ENCODE measurements at places on chromosomes 2 and 18.

DNA sequence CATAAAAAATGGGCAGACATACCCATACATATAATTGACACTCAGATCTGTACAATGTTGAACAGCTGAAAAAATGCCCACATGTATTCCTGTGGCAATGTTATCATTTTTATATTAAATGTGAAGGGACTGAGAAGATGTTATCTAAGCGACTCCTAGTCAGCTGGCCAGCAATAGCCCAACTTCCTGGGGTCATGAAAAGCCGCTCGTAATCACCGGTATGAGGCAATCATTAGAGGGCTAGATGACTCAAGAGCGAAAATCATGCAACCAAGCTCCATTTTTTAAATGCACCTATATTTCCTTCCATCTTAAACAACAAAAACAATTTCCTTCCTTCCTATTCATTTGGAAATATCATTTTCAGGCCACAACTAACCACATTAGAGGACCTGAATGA lies 274.6 kb upstream of the CCDC68 start:
- DNase-seq, result no peak

DNA sequence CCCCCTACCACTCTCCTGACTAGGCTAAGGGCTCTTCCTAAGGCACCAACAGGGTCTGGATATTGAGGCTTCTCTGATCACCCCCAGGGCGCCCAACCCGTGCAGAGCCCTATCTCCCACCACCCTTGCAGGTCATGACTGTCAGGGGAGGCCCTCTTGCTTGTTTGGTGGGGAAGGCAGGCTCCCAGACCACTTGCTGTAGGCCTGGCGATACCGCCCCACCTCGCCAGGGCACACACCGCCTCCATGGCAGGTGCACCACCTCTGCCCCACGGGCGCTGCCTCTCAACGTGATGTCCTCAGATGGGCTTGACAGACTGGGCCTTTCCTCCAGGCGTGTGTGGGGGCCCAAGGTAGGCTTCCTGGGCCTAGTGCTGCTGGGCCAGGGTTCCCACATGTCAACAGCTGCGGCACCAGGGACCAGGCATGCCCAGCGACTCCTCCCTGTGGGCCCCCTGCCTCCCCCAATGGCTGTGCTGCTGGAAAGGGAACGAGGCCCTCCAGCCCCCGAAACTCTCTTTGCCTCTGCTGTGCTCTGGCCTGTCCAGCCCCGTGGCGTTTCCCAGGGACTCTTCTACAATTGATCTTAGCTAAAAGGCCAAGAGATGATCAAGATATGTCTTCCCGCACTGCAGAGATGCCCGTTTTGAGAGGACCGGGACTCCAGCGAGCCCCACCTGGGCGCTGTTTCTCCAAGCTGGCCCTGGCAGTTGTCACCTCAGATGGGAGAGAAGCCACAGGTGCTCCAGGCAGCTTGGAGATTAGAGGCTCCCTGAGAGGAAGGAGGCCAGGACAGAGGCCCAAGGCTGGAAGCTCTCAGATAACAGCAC lies 7.5 kb downstream of the NPPC start:
- DNase-seq, result no peak

DNA sequence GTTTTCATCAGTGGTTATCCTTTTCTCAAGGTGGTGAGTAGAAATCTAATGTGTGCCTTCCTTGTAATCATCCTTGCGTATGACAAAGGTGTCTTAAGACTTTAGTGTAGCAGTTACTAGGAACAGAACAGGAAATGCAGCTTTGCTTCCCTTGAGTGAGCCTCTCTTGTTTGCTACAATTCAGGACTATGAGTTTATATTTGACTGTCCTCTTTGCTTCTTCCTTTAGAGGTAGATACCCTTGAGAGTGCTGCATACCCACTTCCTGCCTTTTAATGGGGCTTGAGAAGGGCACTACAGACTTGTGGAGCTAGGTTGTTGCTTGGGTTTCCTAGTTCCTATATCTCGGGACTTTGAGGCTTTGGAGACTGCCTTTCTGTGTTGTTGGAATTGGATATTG lies 3.8 kb downstream of the KCNJ13 start:
- DNase-seq, result no peak

DNA sequence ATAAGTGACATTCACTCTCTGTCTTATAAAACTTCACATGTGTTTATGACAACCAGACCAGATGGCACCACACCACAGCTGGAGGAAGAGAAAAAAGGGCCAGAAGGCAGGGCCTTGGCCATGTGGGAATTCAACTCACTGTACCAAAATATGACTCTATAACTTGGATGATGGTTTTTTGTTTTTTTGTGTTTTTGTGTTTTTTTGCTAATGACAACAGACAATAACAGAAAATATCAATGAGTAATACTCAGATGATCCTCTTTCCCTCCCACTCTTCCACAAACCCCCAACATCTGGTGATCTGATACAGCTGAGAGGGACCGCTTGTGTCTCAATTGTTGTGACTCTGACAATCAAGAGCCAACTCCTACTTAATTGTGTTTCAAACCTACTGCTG lies 12.4 kb downstream of the NMI start:
- DNase-seq, result no peak

DNA sequence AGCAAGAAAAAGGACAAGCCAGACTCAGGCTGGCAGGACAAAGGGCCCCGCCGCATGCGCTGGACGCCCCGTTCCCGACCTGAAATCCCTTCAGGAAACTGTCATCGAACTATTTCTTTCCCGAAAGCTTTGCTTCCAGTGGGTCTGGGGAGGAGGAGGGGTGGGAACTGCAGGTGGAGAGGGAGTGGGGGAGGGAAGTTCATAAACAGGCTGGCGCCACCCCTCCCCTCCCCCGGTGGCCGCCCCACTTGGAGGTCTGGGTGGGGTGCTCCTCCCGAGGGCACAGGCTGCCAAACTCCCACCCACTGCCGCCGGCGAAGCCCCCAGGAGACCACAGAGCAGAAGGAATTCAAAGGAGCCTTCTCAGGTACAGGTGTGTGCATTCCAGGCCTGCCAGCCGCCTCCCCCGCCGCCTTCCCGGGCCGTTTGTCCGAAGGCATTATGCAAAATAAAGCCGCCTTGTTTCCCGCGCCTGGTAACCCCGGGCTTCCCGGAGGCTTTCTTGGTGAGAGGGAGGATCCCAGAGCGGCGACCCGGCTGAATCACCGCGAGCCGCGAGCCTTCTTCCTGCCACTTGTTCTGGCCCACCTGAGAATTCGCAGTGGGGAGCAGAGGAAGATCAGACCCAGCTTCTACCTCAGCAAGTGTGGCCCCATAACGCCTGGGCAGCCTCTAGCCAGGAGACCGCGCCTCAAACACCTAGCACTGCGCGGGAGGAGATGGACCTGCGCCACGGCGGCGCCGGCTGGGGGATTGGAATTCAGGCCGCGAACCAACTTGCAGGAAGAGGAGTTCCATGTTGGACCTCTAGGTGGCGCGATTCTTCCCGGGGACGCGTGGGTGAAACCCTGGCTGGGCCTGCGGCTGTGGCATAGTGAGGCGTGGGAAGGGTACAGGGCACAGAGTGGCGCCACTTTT lies 101.9 kb downstream of the FOXI3 start:
- DNase-seq, result peak; percentile 54

DNA sequence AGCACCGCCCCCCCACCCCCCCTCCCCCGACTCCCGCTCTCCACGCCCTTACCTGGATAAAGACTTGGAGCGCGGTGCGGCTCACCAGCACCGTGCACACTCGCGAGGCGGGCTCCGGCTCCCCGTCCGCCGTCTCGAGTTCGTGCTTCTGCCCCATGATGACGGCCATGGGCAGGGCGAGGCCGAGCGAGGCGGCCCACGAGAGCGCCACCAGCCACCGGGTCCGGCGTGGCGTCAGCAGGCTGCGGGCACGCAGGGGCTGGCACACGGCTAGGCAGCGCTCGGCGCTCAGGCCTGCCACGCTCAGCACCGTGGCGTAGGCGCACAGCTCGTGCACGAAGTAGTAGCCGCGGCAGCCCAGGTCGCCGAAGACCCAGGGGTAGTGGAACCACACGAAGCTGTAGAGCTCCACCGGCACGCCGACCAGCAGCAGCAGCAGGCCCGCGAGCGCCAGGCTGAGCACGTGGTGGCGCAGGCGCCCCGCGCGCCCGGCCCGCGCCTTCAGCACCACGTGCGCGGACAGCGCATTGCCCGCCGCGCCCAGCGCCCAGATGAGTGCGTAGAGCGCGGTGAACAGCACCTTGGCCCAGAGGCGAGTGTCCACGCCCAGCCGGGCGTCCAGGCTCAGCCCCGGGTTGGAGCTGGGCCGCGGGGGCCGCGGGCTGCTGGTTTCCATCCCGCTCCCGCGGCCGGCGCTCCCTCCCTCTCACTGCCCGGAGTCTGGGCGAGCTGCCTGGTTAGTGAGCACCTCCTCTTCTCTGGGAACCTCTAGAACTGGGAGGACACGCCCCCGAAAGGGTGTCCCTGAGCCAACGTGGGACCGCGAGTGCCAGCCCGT lies at the start of gene NTSR2:
TSS of gene NTSR2 (minus strand) at position 742 of the 838 bp plus-strand sequence. CDS start at position 676, 66 bp downstream.
- DNase-seq, result no peak

- DNase-seq, result no peak
These were observed 17.4 kb downstream of the GPR45 start for GRCh38 chr2:105258835-105259350.

DNA sequence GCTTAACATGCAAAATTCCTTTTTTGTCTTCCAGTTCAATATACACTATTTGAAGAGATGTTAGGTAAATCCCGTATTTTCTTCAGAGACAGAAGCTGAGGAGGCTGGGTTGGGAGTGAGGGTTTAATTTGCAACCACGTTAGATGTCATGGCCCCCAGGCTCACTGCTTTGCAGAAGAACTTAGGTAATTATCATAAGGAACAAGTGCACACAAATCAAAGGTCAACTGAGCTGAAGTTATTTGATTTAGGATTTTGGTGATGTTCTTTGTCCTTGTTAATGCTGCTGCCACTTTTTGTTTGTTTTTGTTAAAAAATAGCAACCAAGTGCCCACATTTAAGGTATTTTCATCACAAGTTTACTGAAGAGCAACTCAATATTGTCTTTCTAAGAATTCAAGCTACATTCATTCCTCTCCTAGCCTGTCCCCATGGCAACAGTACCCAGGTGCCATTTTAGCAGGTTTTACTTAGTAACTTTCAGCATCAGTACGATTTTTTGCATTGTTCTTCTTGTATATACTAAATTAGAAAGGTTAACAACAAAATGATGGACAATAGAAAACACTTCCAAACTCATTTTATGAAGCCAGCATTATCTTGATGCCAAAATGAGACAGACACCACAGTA lies 62.9 kb upstream of the NDUFV2 start:
- no peak for DNase-seq

DNA sequence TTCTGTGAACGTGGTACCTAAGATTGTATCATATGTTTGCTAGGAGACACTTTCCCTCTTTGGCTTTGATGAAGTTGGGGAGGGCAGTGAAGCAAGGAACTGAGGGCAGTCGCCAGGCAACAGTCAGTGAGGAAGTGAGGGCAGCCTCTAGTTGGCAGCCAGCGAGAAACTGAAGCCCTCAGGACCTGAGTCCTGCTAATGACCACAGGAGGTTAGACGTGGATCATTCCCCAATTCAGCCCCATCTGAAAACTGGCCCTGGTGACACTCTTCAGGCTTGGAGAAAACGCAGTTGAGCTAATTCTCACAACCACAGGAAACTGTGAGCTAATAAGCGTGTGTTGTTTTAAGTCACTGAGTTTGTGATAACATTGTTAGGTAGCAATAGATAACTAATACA lies 84.5 kb upstream of the REG3G start:
- DNase-seq, result peak; percentile 55

Data from Karpas-422 (cell line).